ENCODE measurements at places on chromosomes 4 and X. TPM values are rescaled to one million over a fixed set of nuclear protein-coding genes. Genes with fewer than 3 reads are reported as not detected.

The REELD1 gene
- not detected for total RNA-seq

The AADAT gene
- total RNA-seq = 8.0 TPM

The PCDH10 gene
- total RNA-seq = 0.10 TPM

The SPANXA1 gene
- 0.23 TPM for total RNA-seq

The TCEAL2 gene
- not detected for total RNA-seq

The TRAM1L1 gene
- 0.52 TPM for total RNA-seq

The FRMD7 gene
- total RNA-seq = not detected

The KLHL5 gene
- 54.3 TPM for total RNA-seq

The SPINK2 gene
- total RNA-seq = 0.18 TPM

The ZXDA gene
- total RNA-seq = 1.8 TPM

The NOX1 gene
- total RNA-seq = 0.07 TPM

The NXT2 gene
- 8.7 TPM for total RNA-seq

The TLR3 gene
- total RNA-seq = 0.32 TPM

The ADH1A gene
- not detected for total RNA-seq

The KLF8 gene
- total RNA-seq = 0.02 TPM

The CYSLTR1 gene
- not detected for total RNA-seq

The CT47A1 gene
- not detected for total RNA-seq

The NAP1L3 gene
- total RNA-seq = 0.35 TPM

The SPANXN4 gene
- total RNA-seq = not detected

The SUPT20HL2 gene
- total RNA-seq = not detected

The NHSL2 gene
- total RNA-seq = 0.22 TPM

The BEND2 gene
- not detected for total RNA-seq

The MAGEE1 gene
- 5.2 TPM for total RNA-seq

The GYPE gene
- total RNA-seq = not detected

The PHOX2B gene
- total RNA-seq = not detected

The TCEAL6 gene
- total RNA-seq = not detected

The TMEM33 gene
- total RNA-seq = 48.3 TPM

The ADH4 gene
- not detected for total RNA-seq

The IL21 gene
- total RNA-seq = not detected

The ACE2 gene
- 0.06 TPM for total RNA-seq

The RAP2C gene
- 31.0 TPM for total RNA-seq

The TASL gene
- total RNA-seq = not detected

The CD40LG gene
- not detected for total RNA-seq

The ZNF185 gene
- 7.5 TPM for total RNA-seq

All from A549 treated with Hydrocortisone at 1 μM for 4 hours (cell line).